ENCODE measurements at places on chromosomes 12 and 14. TPM values are rescaled to one million over a fixed set of nuclear protein-coding genes. Genes with fewer than 3 reads are reported as not detected.

DNA sequence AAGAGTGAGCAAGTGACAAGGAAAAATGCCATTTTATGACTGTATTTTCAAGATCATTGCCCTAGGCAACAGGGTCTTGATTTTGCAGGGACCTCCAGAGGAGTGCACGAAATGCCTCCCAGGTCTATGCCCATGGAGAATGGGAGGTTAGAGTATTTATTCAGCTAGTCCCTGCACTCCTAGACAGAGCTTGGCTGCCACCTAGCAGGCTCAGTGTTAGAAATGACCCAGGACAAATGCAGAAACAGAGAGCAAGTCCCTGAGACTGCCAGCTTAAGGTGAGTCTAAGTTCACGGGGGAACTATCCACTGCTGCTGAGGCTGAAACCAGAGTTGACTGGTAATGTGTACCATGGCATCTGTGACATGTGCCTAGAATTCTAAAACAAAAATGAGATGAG is 506.4 kb downstream of the MED13L start:
- DNase-seq: peak; percentile 19
- no peak overlapping the region for H3K27ac ChIP-seq
- H3K4me3 ChIP-seq: no peak overlapping the region
- H3K4me1 ChIP-seq: no peaks in the 10 kb centered on the region

DNA sequence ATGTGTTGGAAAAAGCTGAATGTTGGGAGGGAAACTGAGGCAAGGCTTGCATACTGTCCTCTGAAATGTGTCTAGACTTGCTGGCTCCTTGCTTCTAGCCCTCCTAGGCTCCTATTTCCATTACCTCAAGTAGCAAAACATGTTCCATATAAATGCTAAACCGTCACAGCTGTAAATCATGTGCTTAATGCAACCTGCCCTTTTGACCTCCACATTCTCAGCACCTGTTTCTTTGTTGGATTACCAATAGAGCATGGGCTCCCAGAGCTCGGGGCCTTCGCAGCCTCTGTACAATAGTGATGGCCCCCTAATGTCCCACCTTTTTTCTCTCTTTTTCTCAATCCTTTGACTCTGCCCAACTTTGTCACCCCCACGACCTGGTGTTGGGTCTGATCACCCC is 23.3 kb downstream of the RERGL start:
- H3K4me1 ChIP-seq: no peaks in the 10 kb centered on the region
- H3K27me3 ChIP-seq: no peaks in the 10 kb centered on the region

GRCh38 chr12:23949348-23950209 is at the start of gene SOX5:
Gene SOX5, minus strand, starts transcription at chr12:23949670. Its CDS starts 69 bp downstream, at chr12:23949601.
- peak; percentile 0 for DNase-seq
- peaks cover 24% of the 10 kb centered on the region for H3K27me3 ChIP-seq
- H3K27ac ChIP-seq: no peak within 1 kb of the TSS

Gene CD163
- not detected for polyA plus RNA-seq

Gene ANO4
- polyA plus RNA-seq: 6.3 TPM

Gene SRRM4
- polyA plus RNA-seq: not detected

Gene OAS1
- not detected for polyA plus RNA-seq

Gene CHPT1
- polyA plus RNA-seq: 38.5 TPM
